ENCODE measurements at places on chromosomes 3 and 15.

DNA sequence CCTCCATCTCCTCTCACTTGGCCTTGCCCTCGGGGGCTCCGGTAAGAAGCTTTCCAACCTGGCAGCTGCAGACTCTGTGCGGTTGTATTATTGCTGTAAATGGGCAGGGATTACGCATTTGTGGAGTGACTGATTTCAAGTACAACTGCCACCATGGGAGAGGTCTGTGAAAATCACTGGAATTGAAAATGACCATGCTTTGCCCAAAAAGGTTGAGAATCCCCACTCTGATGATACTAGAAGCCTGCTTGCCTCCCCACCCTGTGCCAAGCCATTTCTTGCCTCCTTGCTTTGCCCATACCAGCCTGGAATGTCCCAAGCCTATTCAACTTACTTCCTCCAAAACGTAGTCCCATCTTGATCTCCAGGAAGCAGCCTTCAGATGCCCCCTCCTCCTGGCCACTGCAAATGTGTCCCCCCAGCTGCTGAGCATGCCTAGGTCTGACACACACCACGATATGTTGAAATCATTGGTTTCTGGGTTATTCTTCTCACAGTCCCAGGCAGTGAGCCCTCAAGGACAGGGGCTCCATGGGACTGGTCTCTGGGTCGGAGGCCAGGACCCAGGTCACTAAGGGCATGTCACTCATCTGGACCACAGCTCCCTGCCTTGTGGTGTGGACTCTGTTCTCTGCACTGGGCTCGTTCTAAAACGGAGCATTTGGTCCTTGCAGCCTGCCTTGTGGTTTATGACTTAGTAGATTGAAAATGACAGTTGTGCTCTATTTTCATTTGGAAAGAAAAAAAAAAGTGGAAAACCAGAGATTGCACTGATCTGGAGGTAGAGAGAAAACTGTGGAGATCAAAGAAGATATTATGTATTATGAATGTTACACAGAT, 42.9 kb downstream of the SMAD3 start:
- DNase-seq: no peak

DNA sequence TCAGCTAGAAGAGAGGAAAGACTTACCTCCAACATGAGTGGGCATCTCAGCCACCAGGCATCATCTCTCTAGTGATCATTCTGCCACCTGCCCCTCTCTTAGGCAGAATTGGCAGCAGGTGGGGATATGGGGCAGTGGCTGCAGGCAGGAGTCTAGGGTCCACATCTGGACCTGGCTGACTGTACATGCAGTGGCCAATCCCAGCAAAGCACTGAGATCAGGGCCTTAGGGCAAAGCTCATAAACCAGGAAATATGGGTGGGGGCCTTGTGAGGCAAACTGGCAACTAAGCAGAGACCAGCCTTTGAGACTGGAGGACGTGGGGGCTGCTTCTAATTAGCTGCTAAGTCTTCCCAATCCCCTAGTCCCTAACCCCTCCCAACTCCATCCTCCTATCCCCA, 12.9 kb downstream of the POMGNT2 start:
- DNase-seq: no peak

DNA sequence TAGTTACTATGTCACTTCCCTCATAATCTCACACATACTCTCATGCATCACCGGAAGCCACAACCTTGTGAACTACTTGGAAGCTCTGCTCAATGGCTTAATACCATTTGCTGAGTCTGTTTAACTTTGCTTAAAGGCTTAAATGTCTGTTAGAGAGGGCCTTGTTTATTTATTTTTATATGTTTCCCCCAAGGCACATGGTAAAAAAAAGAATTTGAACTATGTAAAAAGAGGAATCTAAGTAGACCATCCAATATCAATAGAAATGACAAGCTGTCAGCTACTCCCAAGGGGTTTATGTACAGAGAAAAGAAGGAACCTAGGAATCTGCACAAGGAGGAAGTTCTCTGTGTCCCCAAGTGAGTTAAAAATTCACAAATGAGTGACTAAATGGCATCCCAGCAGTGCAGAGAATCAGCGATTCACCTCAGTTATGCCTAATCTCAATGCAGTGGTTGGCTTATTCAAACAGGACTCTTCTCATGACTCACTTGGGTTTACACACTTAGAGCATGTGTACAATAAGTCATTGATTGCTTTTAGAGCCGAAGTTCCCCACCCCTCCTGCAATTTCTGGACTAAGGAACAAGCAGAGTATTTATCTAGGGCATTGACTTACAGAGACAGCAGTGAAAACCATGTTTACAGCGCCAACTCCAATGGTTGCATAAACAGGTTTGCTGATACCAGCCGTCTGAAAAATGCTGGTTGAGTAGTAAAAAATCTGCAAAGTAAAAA, 24.4 kb downstream of the SLC2A2 start:
- DNase-seq: peak; percentile 37

- no peak for DNase-seq
Observed at GRCh38 chr15:39741258-39741657, 41.4 kb downstream of the FSIP1 start.

- DNase-seq: no peak
Observed at GRCh38 chr3:129913618-129914017, 20.1 kb upstream of the TMCC1 start.

DNA sequence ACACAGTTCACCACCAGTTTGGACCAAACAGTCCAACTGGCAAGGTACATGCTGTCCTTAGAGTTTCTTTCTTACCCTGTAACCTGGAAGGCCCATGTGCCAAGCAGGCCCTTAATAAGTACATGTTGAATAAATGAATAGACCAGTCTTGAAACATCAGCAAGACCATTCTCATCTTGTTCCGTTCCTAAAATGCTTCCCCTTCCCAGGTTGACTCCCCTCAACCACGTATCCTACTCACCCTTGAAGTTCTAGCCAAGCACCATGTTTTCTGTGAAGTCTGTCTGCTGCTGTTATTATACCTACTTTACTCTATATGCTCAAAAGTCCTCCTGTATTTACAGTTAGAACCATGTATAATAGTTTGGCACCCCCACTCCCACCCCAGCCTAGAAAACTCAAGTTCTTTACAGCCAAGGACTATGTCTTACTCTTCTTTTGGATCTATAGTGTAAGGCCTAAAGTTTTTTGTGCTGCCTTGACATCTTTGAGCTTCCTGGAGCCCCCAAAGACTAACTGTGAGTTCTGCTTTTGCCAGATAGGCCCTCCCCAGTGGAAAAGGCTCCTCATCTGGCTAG, 49.2 kb upstream of the SSR3 start:
- DNase-seq: no peak

- no peak for DNase-seq
Observed at GRCh38 chr15:51505251-51505650, 117.3 kb downstream of the DMXL2 start.

- peak; percentile 52 for DNase-seq
Observed at GRCh38 chr3:189813647-189814240, 182.6 kb downstream of the TP63 start.

DNA sequence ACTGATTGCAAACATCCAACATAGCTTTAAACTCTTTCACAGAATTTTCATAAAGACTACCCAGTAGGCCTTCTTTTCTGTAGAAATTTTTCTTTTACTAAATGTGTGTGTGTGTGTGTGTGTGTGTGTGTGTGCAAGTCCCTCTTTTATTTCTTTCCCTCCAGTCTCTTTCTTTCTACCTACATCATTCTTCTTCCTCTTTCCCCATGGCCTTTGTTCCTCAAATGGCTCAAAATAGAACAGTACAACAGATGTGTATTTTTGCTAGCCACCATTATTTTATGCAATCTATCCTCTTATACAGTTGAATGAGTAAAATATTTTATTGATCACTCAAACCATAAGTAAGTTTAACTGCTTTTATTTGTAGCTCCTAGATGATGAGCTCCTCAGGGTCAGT, 76.4 kb downstream of the USF3 start:
- no peak for DNase-seq

DNA sequence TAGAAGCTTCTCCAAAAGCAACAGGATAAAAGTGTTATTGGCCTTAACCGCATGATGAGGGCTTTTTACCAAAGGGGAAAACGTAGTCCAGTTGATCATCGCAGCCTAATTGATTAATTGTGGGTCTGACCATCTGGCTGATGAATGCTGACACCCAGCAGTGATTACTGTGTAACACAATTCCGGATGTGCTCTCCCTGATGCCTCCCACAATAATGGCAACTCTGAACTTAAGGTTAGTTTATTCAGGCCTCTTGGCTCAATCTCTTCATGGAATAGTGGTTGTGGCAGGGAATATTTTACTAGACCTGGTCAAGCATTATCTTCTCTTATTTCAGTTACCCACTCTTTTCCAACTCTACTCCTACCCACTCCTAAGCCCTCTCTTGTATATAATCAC, 332.9 kb downstream of the TIGIT start:
- DNase-seq: peak; percentile 20

- no peak for DNase-seq
Observed at GRCh38 chr15:35603301-35603700, 57.3 kb upstream of the DPH6 start.

GRCh38 chr15:88605189-88606069, 15.7 kb upstream of the AEN start:
- DNase-seq: peak; percentile 86

- no peak for DNase-seq
Observed at GRCh38 chr3:127195417-127195816, 2.5 kb downstream of the PRR23E start.

DNA sequence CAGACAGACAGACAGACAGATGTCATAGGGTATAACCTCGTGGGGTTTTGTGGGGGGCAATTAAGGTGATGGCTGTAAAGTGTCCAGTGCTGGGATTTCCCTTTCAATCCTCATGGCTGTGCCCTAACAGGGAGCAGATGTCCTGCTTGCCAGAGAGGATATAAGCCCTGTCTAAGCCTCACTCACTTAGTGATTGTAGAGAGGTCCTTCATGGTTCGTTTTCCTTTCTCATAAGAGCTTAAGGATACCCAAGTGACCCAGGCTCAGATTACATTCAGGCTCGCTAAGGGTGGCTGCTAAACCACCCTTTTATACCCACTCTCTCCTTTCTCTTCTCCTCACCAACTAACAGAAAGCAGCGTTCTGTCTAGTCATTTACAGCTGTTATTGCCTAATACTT, 19.2 kb downstream of the LYSMD2 start:
- no peak for DNase-seq

DNA sequence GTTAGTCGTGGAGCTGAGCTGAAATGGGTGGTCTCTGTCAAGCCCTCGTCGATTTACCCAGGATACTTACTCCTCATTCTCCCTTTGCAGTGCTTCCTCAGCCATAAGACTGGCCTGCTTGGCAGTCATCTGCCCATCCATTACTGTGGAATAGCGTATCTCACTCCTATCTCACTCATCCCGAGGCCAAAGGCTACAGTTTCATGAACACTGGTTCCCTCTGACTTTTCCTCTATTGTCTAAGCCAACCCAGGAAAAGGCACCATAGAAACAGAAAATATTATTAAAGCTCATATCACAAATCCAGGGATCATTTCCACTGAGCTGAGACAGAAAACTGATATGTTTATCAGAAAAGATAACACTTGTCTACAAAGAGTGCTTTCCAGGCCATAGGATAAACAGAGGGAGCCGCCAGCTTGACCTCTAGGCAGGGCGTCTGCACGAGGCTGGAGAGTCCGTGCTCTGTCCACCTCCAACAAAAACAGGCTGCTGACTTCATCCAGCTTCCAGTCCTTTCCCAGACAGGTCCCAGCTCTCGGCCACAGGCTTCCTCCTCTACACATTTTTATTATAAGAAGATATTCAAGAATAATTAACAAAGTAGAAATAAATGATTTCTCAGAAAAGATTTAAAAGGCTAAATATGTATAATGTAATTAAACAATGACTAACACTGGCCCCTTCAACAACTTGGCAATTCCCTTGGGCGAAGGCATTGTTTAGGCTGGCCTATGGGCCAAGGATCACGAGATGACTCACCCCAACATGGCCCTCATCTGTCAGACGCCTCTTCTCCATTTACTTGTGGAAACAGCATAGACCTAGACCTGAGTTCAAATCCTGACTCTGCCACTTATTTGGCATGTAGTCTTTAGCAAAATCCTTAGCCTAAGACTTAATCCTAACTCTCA, 27.4 kb upstream of the BOC start:
- DNase-seq: no peak

DNA sequence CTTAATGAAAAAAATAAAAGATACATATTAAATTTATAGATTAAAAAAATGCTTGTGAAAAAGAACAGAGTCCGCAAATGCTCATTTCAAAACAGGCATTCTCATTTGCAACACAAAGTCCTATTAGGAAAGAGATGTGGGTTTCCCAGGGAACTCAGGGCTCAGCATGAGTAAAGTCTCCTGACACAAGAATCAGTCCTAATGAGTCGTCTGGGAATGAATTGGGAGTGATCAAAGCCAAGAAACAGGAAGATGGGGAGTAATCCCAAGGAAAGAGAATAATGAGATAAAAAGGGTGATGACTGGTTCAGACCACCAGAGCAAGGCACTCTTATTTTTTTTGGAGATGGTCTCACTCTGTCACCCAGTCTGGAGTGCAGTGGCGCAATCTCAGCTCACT, 443.7 kb downstream of the NR2F2 start:
- no peak for DNase-seq

DNA sequence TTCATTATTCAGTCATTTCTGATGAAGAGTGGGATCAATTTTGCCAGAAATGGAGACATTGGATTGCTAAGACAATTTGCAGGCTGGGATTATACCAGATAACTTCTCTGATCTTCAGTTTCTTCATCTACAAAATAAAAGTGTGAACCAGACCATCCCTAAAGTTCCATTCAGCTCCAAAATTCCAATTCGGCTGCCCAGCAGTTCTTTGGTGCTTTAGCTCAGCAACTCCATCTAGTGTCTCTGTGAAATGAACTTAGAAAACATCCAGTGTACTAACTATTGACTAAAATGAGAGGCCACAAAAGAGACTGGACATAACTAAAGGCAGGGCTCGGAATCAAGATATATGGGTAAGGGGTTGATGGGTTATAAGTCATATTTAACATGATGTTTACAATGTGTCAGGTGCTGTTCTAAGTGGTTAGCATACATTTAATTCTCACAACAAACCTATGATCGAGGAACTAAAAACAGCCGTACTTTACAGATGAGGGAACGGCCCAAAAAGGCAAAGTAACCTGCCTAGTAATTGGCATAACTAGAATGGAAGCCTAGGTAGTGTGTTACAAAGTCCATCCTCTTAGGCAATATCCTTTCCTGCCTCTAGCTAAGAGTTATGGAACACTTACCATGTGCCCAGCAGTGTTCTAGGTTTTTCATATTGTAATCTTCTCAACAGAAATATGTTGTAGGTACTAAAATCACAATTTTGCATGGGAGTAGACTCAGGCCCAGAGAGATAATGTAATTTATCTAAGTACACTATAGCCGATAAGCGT, 17.0 kb downstream of the THAP10 start:
- peak; percentile 38 for DNase-seq

- no peak for DNase-seq
Observed at GRCh38 chr3:45980229-45980813, 15.3 kb downstream of the FYCO1 start.

Data from eye (tissue), 1 donor.